HS-27A (cell line): ENCODE measurements at places on chromosomes 5 and 9.

DNA sequence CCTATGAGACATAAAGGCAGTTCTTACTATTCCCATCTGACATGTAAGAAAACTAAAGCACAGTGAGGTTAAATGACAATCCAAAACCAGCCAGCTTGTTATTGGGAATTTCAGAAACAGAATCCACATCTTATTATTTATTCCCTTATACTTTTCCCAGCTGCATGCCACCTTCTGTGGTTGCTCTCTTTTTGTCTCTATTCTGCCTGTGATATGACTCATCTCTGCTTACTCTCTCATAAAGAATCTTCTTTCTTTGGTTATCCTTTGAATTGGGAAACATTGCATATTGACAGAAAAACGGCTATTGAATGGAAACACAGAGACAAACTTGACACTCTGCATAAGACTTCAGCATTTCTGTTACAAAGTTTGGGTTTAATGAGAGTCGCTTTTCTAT lies 183.2 kb downstream of the TLR4 start:
- no peak for DNase-seq

DNA sequence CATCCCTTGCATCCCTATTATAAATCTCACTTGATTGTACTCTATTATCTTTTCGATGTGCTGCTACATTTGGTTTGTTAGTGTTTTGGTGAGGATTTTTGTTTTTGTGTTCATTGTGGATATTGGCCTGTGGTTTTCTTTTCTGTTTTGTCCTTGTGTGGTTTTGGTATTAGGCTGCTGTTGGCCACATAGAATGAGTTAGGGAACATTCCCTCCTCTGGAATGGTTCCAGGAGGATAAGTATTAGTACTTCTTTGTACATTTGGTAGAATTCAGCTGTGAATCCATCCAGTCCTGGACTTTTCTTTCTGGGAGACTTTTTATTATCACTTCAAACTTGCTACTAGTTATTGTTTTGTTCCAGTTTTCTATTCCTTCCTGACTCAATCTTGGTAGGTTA lies 287.2 kb downstream of the CWC27 start:
- DNase-seq: no peak

DNA sequence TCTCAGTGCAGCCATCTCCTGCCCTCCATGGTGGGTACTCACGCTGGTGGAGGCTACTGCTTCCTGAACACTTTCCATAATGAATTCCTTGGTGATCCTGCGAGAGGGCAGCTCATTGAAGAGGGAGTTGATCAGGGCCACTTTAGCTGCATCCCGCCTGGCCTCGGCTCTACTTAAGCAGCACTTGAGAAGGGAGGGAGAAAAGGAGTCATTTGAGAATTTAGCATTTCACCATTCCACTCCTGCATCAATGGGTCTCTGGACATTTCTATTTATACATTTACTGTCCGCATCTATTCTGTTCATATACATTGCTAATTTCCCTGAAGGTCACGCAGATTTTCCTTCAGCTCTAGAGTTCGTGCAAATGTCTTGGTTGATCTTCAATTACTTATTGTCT lies 35.1 kb downstream of the LIX1 start:
- DNase-seq: no peak

GRCh38 chr9:36501727-36502126 lies 71.0 kb upstream of the MELK start:
- no peak for DNase-seq

DNA sequence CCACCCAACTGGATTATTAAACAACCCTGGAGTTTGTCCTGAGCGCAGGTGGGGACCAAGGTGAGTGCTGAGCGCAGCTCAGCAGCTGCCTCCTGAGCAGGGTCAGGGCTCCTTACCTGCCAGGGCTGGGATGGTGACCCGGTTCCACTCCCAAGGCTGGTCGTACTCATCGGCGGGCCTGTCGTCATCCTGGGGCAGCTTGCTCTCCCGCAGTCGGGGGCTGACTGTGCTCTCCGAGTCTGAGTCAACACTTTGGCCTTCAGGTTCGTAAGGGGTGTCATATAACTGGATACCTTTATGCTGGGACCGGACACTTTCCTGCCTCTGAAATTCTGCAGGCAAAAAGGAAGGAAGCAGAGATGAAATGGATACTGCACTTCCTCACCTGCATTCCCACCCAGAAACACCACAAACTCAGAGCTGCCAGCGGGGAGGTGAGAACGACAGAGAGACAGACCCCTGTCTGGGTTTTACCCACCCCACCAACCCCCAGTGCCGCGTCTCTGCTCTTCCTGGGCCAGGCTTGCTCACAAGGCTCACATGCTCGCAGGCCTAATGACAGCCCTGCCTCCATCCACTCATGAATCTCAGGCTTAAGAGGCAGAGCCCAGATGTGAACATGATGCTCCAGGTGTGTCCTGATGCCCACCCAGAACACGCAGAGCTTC lies 70.7 kb upstream of the SLC25A51 start:
- DNase-seq: no peak

- DNase-seq: no peak
These were observed 85.7 kb upstream of the GRIA1 start for GRCh38 chr5:153404747-153405146.

DNA sequence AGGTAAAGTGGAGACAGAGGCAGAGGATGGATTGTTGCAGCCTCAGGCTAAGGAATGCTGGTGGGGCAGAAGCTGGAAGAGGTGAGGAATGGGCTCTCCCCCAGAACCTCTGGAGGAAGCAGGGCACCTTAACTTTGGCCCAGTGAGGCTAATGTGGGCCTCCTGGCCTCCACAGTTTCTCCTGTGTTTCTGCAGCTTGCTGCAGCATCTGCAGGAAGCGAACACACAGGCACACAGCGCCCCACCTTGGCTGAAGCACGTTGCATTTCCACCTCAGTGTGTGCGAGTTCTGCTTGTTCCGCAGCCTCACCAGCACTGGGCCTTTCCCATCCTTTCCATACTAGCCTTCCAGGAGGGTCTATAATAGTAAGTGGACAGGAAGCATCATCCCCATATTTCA lies 27.2 kb upstream of the ASS1 start:
- DNase-seq: no peak

- no peak for DNase-seq
These were observed 117.9 kb upstream of the PRSS3 start for GRCh38 chr9:33677506-33677809.

DNA sequence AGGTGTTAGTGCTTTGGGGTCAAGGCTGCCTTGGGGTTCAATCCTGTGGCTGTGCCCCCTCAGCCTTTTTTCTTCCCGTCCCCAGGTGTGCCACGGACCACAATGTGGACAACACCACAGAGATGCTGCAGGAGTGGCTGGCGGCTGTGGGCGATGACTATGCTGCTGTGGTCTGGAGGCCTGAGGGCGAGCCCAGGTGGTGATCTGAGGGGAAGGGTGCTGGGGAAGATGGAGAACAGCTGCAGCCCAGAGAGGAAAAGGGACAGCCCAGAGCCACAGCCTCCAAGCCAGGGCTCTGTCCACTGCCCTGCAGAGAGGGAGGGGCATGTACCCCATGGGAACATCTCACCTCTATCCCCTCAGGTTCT lies 2.1 kb downstream of the CERCAM start:
- DNase-seq: no peak

DNA sequence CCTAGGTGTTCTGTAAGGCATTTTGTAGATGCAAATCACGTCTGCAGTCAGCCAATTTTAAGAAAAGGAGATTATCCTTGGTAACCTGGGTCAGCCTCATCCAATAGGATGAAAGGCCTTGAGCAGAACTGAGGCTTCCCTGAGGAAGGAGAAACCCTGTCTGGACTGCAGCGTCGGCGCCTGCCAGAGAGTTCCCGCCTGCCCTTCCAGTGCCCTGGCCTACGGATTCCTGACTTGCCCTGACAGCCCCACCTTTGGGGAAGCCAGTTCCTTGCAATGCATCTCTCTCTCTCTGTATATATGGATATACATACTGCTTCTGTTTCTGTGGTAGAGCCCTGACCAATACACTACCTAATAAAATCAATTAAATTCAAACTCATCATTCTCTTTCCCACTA lies 66.2 kb upstream of the RUFY1 start:
- DNase-seq: no peak
